ENCODE measurements at places on chromosomes 1 and 21.
A peak's percentile ranks its signal among the peaks of the same experiment; 100 is the strongest.

DNA sequence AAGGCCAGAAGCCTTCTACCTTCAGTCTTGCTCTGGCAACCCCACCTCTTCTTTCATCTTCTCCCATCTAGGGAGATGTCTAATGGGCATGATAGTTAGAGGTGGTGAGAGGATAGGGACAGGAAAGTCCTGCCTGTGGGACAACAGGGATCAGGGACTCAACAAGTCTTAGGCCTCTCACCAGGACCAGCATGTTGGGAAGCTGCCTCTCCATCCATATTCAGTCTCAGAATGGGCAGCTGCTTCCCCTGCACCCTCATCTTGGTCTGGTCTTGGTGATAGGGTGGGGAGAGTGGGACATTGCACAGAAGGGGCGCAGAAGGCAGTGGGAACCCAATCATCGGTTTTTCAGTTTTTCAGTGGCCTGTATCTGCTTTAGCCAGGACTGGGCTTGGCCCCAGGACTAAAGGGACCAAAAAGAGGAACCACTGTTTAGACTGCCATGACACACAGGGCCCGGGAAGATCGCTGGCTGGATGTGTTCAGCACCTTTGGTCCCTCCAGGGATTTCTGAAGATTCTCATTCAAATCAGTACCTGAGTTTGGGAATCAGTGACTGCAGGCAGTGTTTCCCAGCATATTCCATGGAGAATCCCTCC, 12.7 kb downstream of the RHEX start:
- peak; percentile 60 for DNase-seq

DNA sequence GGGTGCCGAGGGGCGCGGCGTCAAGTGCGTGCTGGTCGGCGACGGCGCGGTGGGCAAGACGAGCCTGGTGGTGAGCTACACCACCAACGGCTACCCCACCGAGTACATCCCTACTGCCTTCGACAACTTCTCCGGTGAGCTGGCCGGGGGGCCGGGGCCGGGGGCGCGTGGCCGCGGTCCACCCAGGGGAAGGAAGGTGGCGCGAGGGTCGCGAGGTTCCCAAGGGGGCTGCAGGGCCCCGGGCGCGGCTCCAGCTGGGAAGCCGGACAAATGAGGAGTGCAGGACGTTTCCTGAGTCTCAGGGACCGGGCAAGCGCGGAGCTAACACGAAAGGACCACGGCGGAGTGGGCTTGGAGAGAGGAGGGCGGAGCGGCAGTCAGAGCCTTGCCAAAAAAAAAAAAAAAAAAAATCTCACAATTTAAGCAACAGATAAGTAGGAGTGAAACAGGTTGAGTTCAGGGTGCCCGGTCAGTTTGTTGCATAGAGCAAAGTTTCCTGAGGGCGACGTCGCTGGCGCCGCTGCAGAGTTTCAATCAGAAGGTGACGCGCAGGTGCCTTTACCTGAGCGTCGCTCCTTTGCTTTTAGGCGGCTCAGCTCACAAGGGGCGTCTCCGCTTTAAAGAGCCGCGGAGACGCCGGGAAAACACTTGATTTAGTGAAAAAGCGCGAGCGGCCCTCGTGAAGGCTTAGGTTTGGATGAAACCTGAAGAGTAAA, 750 bp downstream of the RHOU start:
- peak; percentile 51 for DNase-seq

DNA sequence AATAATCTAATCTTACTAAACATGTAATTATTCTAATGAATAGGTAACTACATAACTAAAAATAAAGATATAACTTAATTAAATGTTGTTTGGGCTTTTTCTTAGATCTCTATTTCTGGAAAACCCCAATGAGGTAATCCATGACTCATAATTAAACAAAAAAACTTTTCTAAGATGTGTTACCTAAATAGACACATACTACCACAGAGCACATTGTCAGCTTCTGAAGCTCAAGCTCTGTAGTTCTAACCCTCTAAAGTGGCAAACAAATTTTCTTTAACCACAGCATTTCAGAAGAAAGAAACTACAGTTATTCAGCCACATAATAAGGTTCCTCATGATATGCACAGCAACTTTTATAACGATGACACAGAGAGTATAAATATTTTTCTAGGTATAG, 4.2 kb downstream of the OR6K3 start:
- no peak for DNase-seq

DNA sequence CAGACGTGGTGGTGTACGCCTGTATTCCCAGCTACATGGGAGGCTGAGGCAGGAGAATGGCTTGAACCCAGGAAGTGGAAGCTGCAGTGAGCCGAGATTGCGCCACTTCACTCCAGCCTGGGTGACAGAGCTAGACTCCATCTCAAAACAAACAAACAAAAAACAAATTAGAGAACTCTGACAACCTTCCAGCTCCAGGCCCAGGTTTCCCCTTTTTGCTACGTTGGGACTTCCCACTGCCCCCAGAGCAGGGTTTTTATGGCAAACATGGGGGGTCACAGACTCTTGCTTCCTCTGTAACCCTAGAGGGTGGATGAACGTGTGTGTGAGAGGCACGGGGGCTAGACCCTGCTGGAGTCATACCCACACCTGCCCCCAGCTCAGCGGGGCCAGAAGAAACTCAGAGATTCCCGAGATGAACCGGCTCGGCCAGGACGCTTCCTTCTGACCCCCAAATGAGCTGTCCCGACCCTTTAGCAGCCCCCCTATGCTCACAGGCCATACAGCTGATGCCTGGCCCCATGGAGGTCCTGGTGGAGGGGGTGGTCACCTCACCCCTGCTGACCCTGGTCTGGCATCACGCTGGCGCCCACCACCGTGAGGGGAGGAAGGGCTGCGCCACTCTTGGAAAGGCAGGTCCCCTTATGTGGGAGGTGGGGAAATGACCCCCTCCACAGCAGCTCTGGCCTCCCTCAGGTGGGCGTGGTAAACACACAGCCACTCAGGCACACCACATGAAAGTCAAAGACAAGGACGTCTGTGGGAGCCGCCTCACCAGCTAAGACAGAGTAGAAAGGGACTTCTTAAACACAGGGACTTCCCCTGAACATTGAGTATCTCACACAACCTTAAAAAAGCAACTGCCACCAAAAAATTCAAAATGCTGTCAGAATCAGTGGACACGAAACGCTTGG, 7.1 kb downstream of the GPR157 start:
- no peak for DNase-seq

DNA sequence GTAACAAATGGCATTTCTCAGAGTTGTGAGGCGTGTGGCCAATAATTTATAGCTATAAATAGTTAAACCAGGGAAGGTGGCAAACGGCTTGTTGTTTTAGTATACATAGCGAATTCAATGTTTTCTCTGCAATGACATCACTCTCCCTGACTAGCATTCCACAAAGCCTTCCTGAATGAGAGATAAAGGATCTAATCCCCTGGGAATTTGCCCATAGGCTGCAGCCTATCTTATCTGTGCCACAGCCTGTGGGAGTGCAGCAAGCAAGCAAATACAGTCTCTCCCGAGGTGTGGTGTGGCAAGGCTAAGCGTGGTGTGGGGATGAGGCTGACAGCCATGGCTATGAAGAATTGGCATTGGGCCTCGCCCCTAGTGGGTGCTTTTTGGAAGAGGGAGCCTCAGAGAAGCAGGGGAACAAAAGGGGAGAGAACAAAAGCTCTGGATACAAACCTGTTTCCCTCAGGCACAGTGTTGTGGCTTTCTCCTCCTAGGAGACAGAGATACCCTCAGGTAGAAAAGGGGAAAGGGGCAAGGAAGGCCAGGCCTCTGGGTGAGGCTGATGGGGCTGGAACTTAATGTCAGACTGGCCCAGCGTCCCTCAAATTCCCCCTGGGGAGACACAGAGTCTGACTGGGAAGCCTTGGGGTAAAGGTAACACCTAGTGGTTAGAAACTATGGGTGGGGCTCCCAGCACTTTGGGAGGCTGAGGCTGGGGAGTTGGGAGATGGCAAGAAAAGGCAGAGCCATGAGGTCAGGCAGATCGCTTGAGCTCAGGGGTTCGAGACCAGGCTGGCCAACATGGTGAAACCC, 8.9 kb downstream of the TAGLN2 start:
- DNase-seq: peak; percentile 39

DNA sequence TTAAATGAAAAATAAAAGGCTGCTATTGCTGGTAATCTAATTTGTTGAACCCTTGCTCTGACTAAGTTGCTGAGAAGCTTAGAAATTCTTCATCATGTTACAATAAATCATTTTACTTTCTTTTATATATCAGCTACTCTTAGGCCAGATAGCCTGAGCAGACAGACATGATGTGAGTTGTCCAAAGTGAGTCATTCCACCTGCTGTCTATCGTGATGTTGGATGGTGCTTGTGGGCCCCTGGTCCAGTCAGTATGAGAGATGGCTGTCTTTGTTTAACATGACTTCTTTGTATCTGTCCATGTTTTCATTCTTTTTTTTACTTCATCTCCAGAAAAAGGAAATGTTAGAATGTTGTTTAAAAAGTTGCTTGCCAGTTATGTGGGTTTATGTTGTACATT, 188.8 kb downstream of the ADGRL2 start:
- DNase-seq: no peak

- DNase-seq: peak; percentile 94
Observed at GRCh38 chr1:246214708-246215509, 292.2 kb downstream of the SMYD3 start.

DNA sequence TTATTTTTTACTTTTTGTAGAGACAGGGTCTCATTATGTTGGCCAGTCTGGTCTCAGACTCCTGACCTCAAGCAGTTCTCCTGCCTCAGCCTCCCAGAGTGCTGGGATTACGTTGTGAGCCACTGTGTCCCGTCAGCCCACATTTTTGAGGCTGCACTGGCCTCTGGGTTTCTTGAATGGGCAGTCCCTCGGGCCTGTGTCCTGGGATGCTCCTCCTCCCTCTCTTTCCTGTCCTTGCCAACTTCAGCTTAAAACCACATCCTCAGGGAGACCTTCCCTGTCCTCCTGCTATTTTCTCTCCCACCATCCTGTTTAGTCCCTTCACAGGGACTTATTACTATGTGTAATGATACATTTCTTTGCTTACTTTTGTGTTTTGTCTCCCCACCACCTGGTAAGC, 31.4 kb upstream of the LYST start:
- DNase-seq: no peak

GRCh38 chr1:178928976-178929375, 58.1 kb upstream of the ANGPTL1 start:
- no peak for DNase-seq

DNA sequence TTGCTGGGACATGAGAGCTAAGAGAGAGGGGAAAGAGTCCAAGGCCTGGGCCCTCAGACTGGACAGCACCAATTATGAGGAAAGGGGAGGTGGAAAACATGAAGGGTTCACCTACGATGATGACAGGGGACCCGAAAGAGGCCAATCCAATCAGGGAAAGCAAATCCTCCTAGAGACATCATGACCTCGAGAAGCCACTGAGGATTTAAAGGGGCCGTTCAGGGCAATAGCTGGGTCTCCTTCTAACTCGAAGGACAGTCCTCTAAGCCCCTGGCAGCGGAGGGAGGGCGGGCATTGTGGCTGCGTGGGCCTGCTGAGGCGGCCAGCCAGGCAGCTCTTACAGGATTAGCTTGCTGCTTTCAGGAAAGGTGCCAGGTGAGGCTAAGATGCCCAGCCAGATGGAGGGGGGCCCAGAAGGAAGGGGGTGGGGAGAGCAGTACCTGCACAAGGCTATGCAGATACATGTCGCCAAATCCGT, 7.4 kb downstream of the MEF2D start:
- DNase-seq: no peak

- DNase-seq: peak; percentile 92
Observed at GRCh38 chr1:239898062-239898730, 193.5 kb upstream of the FMN2 start.

- DNase-seq: no peak
Observed at GRCh38 chr1:7500381-7501083, 270.6 kb upstream of the VAMP3 start.

DNA sequence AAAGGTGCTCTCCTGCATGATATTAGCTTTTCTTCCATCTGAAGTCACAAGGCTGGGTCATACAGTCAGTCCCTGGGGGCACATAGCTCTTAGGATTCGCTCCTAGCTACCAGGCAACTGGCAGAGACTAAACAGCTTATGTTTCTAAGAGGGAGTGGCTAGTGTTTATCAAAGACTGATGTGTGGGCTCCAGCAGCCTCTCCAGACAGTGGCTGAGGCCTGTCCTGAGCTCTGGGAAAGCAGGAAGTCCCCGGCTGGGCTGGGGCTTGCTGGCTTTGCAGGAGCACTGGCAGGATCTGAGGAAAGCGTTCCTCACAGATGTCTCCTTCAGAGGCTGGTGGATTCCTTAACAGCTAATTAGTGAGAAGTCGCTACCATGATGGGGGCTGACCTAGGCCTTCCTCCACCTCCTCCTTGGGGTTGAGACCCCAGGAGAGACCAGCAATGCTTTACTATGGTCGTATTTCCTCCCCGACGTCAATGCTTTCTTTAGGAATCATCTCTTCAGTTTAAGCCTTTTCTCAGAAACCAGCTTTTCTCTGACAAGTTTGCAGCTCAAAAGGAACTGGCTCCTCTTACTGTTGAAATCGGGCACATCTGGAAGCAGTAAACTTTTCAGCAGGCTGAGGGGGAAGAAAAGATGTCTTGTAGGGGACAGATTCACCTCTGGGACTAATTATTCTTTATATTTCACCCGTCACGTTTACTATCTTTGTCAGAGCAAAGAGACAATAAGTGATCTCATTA, 33.5 kb upstream of the HHAT start:
- DNase-seq: no peak

GRCh38 chr1:59429656-59430055, 132.8 kb downstream of the FGGY start:
- no peak for DNase-seq

- DNase-seq: no peak
Observed at GRCh38 chr1:21242846-21243245, 47.4 kb downstream of the ECE1 start.

GRCh38 chr1:216830424-216831210, 107.4 kb upstream of the ESRRG start:
- DNase-seq: no peak

DNA sequence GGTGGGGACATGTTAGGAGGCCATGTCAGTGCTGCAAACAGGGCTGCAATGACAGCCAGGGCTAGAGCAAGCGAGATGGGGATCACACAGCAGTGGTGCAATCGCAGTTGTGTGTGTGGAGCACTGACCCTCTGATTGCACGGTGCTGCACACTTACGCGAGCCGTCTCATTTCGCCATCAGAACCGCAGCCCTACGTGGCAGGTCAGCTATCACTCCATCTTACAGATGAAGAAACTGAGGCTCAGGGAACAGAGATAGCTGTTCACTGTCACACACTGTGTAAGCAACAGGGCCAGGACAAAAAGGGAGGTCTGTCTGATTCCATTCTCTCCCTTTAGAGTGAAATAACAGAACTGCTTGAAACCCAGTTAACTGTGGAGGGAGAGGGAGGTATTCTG, 104.8 kb upstream of the SLC45A1 start:
- DNase-seq: peak; percentile 46

All from hematopoietic multipotent progenitor cell treated with erythropoietin and hydrocortisone succinate and interleukin-3 and kit ligand, for 6 days (in vitro differentiated cells).